SK-N-SH (cell line): ENCODE measurements at places on chromosomes 2 and 18. TPM values are rescaled to one million over a fixed set of nuclear protein-coding genes. Genes with fewer than 3 reads are reported as not detected.
A peak's percentile ranks its signal among the peaks of the same experiment; 100 is the strongest.

The RGPD6 gene
- 2.0 and 6.1 TPM in 2 replicates for polyA plus RNA-seq

DNA sequence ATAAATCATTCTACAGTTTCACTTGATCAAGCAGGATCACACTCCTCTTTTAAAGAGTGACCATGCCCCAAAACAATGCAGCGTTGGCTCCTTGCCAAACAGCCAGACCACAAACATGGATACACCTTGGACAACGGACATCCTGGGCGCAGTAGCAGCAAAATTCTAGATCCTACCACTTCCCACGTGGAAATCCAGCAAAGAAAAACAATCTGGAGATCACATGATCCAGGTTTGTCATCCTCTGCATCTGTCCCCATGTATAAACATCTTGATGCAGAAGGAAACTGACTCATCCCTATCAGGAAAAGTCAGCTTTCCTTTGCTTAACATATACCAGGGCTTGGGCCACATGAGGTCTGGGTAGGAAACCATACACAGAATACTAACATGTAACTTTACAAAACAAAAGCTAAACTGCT, 53.1 kb downstream of the ZNF521 start:
- no peak for DNase-seq
- H3K36me3 ChIP-seq, result no peaks in the 10 kb centered on the region
- H3K27ac ChIP-seq, result peak overlapping the region; percentile 83
- H3K27me3 ChIP-seq, result no peaks in the 10 kb centered on the region

GRCh38 chr2:16958266-16958665, 292.6 kb upstream of the CYRIA start:
- peaks cover 10% of the 10 kb centered on the region for H3K4me1 ChIP-seq
- H3K27me3 ChIP-seq, result no peaks in the 10 kb centered on the region
- H3K36me3 ChIP-seq, result no peaks in the 10 kb centered on the region
- no peak overlapping the region for H3K4me3 ChIP-seq

GRCh38 chr2:241469746-241470145, 38.6 kb downstream of the STK25 start:
- no peaks in the 10 kb centered on the region for H3K27me3 ChIP-seq
- DNase-seq, result no peak
- H3K4me3 ChIP-seq, result no peak overlapping the region

DNA sequence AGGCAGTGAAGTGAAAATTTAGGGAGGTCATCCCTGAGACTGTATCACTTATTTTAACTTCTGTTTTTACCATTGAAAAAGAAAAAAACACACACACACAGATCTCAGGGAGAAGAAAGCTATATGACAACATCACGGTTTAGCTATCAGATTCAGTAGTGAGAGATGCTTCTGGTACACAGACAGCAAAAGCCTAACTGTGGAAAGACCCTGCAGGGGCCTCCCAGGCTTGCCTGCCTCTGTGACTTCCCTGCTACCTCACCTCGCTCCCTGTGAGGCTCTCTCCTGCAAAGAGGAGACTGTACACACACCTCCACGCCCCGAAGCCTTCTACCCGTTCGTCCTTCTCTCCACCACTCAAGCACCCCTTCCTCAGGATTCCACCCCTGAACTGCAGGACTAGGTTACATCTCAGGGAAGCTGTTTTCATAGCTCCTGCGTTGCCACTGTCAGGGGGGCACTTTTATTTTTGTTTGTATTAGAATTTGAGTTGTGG, 86.3 kb downstream of the EPB41L3 start:
- H3K36me3 ChIP-seq, result no peaks in the 10 kb centered on the region
- H3K4me3 ChIP-seq, result no peak overlapping the region
- peaks cover 2% of the 10 kb centered on the region; the same call in 1 of the 2 replicates for H3K4me1 ChIP-seq
- H3K27me3 ChIP-seq, result no peaks in the 10 kb centered on the region

DNA sequence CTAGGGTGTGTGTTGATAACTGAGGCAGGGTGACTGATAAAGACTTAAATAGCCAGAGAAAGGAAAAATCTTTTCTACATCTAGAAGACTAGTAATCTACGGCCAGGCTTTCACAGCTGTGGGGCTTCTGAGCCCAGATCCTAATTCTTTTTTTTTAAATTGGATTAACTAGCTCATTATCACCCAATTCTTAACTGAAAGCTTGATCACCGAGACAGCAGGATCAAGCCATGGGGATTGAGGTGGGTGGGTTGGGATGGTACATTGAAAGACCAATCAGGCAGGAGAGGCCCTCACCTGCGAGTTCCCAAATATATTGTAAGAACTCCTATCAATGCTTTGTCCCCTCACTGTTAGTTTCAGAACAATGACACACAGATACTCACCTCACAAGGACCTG, 20.0 kb upstream of the NFE2L2 start:
- no peaks in the 10 kb centered on the region for H3K27me3 ChIP-seq
- no peak overlapping the region for H3K4me3 ChIP-seq
- H3K4me1 ChIP-seq, result peaks cover 14% of the 10 kb centered on the region; the same call in 1 of the 2 replicates
- no peak for DNase-seq
- no peaks in the 10 kb centered on the region for H3K36me3 ChIP-seq
- no peak overlapping the region for H3K27ac ChIP-seq

DNA sequence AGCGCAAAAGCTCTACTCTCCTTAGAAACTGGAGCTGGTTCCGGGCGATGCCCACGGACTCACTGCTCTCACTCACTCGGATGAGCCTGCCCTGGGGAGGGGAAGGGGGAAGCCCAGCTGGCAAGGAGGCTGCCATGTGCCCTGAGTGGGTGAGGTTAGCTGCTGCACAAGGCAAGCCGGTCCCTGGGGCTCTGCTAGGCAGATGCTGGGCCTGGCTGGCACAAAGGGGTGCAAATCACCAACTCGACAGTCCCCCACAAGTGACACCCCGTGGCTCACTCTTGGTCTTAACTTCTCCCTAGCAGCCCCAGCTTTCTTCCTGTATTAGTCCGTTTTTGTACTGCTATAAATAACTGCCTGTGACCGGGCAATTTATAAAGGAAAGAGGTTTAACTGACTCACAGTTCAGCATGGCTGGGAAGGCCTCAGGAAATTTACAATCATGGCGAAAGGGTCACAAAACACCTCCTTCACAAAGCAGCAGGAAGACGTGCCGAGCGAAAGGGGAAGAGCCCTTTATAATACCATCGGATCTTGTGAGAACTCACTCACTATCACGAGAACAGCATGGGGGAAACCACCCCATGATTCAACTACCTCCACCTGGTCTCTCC, 33.2 kb downstream of the ADCY3 start:
- H3K27ac ChIP-seq, result no peak overlapping the region
- peaks cover 3% of the 10 kb centered on the region for H3K36me3 ChIP-seq
- H3K4me3 ChIP-seq, result no peak overlapping the region
- no peak for DNase-seq
- no peaks in the 10 kb centered on the region for H3K27me3 ChIP-seq
- H3K4me1 ChIP-seq, result no peaks in the 10 kb centered on the region

- no peak for DNase-seq
- H3K36me3 ChIP-seq, result no peaks in the 10 kb centered on the region
Measured at GRCh38 chr2:213104092-213104902, 47.1 kb downstream of the IKZF2 start.

DNA sequence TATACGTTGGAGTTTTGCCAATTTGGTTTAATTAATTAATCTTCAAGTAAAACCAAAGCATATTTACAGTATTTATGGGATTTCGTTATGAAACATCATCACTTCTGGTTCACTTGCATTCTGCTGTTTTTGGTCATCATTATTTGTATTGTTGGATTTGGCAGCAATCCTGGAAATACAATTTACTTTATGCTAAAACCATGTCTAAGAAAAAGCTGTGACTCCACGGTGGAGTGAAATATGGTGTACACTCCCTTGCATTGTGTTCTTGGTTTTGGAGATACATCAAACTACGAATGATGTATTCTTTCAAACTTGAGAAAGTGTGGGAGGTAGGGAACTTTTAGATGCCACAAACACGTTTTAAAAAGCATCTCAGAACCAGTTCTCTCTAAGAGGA, 106.4 kb downstream of the CTAGE1 start:
- H3K36me3 ChIP-seq, result no peaks in the 10 kb centered on the region
- H3K4me3 ChIP-seq, result no peak overlapping the region
- peaks cover 27% of the 10 kb centered on the region for H3K27me3 ChIP-seq
- H3K27ac ChIP-seq, result no peak overlapping the region
- H3K4me1 ChIP-seq, result no peaks in the 10 kb centered on the region
- DNase-seq, result no peak
